ENCODE measurements at places on chromosomes 13 and 19.

DNA sequence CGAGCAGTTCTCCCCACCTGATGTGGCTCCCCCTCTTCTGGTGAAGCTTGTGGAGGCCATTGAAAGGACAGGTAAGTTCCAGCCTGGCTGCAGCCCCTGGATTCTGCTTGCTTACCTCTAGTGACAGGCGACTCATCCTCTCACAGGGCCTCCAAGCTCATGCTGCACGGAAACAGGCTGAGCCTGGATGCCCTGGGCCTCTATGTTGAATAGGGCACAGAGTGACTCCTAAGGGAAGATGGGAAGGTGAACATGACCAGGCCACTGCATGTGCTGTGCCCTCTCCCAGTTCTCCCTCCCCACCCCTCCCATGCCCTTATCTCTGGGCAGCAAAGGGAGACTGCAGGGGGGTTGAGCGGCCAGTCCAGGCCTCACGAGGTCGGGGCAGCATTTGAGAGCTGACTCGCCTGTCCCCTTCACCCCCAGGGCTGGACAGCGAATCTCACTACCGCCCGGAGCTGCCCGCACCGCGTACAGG lies 7.6 kb downstream of the PIK3R2 start:
- DNase-seq: no peak

DNA sequence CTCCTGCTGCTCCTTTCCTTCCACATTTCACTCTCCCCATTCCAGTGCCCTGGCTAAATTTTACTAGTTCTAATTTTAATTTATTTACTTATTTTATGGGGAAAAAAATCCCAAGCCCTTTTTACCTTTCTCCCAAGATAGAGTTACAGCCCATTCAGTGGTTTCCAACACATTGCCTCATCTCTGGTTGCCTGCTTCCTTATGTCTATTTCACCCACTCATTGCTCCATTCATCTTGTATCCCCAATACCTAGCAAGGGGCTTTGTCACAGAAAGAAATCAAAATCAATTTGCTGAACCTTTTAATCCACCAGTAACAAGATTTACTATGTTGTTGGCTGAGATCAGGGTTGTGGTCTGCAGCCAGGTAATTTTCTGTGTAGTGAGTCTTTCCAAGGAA lies 55.9 kb downstream of the LHFPL6 start:
- no peak for DNase-seq

- peak; percentile 53 for DNase-seq
These were observed 52.0 kb downstream of the TDRD3 start for GRCh38 chr13:60448907-60449510.

DNA sequence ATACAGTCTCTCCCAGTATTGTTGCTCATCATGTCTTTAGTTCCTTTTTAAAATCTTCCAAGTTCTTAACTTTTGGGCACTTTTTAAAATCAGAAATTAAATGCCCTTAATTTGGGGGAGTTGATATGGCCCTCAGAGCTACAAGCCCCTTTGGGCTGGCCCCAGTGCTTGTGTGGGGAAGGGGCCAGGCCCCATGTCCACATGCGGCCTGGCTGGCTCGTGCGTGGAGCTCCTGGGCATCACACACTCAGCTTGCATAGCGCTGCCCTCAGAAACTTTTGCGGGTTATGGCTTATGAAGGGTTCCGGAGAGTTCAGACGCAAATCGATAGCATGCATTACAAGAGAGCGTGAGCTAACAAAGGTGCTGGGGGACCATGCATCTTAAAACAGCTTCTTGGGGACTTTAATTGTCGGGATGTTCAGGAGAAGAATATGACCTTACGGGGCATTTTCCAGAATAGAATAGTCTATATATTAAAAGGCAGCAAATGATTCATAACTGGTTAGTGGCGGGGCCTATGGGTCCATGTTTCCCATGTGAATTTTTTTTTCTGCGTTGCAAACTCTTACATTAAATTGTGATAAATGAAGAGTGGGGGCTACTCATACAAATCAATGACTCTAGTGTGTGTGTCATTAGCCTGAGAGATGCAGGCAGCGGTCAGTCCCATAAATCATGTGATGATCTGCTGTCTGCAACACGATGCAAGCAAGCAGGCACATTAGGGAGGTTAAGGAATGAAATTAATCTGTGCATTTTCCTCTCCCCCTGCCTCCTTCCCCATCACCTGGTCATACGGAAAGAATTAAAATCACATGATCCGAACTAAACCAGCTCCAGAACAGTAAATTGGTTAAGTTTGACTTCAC lies 185.8 kb upstream of the TSHZ3 start:
- DNase-seq: no peak

- no peak for DNase-seq
These were observed 7.3 kb upstream of the C13orf46 start for GRCh38 chr13:113981194-113981605.

GRCh38 chr19:10553943-10554381 lies 10.3 kb downstream of the ATG4D start:
- DNase-seq: no peak

GRCh38 chr13:32136061-32136460 lies 104.5 kb downstream of the FRY start:
- DNase-seq: no peak

- no peak for DNase-seq
These were observed 545.2 kb downstream of the GPC6 start for GRCh38 chr13:93771782-93772181.

- peak; percentile 3 for DNase-seq
These were observed 105.2 kb downstream of the SLITRK6 start for GRCh38 chr13:85693889-85694511.

- peak; percentile 69 for DNase-seq
These were observed 27.6 kb downstream of the ZNF607 start for GRCh38 chr19:37691881-37692504.

DNA sequence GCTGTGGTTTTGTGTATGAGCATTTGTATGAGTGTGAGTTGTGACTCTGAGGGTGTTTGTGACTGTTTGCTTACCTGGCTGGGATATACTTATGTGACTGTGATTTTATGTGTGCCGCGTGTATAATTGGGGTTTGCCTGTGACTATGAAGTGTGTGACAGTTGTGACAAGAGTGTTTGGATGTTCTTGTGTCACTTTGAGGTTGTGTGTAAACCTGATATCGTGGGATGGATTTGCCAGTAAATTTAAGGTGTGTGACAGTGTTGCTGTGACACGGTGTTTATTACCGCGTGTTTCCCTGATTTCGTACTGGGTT lies 442 bp downstream of the ZNF420 start:
- DNase-seq: no peak

- DNase-seq: no peak
These were observed 5.9 kb upstream of the GPR18 start for GRCh38 chr13:99264051-99264450.

- peak; percentile 48 for DNase-seq
These were observed 25.9 kb upstream of the NAPA start for GRCh38 chr19:47540748-47541147.

DNA sequence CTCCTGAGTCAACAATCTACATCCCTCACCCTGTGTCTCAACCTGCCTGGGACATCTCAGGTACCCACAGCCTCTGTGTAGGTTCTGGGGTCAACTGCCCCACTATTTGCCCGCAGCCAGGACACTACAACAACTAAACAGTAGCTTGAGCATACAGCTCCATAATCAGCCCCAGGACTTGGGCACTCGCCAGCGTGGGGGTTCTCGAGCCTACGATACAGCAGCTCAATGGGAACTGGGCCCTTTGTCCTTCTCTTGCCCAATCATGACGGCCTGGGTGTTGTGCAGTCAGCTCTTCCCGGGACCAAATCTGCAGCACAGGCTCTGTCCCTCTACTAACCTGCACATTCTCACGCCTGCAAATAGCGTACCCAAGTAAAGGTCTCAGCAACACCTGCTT lies 1.3 kb downstream of the ZNF180 start:
- DNase-seq: no peak

DNA sequence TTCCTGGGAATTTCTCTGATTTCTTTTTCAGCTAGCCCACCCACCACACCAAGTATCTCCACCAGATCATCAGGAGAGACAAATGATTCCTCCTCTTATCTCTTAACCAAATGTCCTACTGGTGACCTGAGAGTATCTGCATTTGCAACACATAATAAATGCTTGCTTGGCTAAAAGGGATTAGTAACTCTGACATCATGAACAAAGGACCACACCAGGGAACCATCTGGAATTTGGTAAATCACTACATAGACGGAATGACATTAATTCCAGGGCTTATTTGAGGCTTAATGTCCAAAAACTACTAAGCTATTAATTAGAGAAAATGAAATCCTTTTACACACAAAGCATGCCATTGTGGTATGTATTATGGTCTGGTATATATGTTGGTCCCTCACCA lies 139.0 kb downstream of the RAP2A start:
- DNase-seq: no peak

DNA sequence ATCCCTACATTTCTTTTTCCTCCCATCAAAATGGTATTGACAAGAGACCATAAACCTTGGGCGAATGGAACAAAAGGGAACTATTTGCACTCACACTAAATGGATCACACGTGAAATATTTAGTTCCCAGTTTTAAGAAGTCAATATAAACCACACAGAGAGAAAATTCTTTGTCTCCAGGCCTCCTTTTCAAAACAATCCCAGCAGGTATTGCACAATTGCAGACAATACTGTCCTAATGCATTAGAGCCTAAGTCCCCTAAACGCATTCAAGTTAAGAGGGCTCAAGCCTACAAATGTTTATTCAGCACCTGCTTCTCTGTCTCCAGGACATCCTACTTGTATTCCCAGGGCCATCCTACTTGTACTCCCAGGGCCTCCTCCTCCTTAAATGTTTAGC lies 1.3 kb upstream of the B3GLCT start:
- no peak for DNase-seq

DNA sequence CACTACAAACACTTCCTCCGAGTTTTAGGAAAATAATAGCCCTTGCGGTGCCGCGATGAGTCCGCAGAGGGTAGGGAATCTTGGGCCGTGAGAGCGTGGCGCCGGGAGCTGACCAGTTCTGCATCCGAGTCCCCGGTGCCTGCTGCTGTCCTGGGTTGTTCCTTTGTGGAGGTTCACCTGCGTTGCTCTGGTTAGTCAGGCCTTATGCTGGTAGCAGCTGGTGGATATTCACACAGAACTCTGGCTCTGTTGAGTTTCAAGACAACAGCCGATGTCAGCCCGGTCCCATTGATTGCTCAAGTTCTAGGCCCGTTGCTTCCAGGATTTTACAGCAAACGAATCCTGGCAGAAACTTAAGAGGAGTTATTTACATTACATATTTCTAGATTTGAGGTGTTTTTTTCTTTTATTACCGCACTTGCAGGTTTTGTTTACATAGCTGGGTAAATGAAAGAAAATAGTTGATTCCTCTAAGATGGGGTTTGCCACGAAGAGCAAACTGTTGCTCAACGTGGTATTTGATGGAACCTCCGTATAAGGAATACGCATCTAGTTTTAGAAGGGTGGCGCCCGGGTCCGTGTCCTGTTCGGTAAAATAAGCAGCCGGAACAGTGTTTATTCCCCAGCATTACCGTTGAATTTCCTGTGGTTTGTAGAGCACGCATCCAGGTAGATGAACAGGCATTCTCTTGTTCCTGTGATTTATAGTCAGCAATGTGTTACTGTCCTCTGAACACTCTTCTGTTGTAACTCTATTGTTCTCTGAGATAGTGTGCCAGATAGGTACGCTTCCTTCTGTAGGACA lies 1.3 kb downstream of the CLDN10 start:
- DNase-seq: no peak

DNA sequence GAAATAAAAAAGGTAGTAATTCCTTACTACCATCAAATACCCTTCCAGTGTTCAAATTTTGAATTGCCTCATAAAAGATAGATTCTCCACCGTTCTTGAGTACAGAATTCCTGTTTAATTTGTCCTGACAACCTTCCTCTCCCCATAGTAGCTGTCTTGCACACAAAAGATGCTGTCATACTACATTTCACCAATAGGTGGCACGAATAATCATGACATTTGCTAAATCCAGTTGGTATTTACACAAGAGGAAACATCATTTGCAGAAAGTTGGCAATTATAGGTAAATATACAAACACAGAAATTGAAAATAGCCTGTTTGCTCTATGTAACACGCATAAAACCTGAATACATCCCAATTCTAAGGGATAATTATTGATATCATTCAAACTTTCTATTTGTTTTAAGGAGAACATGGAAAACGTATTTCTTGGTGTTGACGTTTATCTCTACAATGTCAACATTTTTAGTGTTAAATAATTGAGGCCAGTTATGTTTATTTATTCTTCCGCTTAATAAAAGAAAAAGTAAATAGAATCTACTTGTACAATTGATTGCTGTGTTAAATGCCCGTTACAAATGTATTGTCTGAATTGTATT lies 58.3 kb upstream of the CLDN10 start:
- peak; percentile 65 for DNase-seq

GRCh38 chr19:18282021-18282787 lies 782 bp upstream of the JUND start:
- peak; percentile 57 for DNase-seq

DNA sequence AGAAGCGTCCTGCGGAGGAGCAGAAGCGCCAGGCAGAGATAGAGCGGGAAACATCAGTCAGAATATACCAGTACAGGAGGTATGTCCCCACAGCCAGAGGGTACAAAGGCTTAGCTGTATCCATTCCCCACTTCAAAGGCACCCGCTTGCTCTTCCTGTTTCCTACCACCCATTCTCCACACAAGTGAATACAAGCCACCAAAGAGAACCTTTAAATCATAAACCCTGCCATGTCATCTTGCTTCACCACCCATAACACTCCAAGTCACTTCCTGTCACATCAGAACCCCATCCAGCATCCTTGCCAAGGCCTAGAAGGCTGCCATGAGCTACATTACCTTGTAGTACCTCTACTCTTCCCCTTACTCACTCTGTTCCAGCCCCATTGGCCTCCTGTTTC lies 205.8 kb downstream of the LMO7 start:
- DNase-seq: no peak

- DNase-seq: no peak
These were observed at the start of gene ETFB for GRCh38 chr19:51365965-51366388. ETFB (minus strand) TSS chr19:51366388; CDS start chr19:51366326, 62 bp downstream.

- DNase-seq: no peak
These were observed 2.7 kb upstream of the PLA2G4C start for GRCh38 chr19:48113190-48113917.

DNA sequence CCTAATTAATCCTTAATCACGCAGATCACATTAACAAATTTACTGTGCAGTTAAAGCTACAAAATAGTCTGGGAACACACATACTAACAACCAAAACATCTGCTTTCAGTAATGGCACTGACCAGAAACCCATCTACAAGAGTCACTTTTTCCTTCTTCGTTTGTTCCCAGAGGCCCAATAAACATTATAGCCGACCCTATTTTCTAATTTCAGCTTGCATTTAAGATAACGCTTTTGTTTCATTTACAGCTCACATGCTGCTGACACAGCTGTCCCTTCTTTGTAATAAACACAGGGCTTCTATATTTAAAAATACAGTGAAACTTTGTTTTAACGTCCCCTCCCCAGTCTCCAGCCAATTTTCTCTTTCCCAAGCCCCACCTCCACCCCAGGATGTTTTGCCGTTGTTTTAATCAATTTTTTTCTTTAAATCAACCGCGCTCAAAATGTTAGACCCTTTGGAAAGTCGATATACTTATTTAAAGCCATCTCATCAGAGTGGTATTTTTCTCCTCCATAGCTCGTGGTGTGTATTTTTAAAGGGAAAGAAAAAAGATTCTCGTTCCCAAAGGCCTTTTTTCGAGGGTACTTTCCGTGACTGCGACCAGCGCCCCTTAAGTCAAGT lies 1.7 kb upstream of the WBP4 start:
- DNase-seq: no peak

- no peak for DNase-seq
These were observed 6.8 kb downstream of the ALG5 start for GRCh38 chr13:36992362-36992761.

GRCh38 chr13:57375876-57376275 lies 208.9 kb downstream of the PRR20E start:
- DNase-seq: no peak

All from HFFc6 (cell line).